IPS-NIHi11 (cell line): ENCODE measurements at places on chromosomes 3 and 15.
A peak's percentile ranks its signal among the peaks of the same experiment; 100 is the strongest.

- peak; percentile 54 for DNase-seq
Observed at GRCh38 chr3:123552095-123552714, 32.6 kb downstream of the HACD2 start.

- DNase-seq, result peak; percentile 74
Observed at GRCh38 chr3:187318819-187319616, 27.5 kb upstream of the MASP1 start.

GRCh38 chr15:101323793-101324523, 28.9 kb upstream of the SNRPA1 start:
- no peak for DNase-seq

GRCh38 chr15:75328493-75329314, 7.2 kb upstream of the COMMD4 start:
- no peak for DNase-seq

DNA sequence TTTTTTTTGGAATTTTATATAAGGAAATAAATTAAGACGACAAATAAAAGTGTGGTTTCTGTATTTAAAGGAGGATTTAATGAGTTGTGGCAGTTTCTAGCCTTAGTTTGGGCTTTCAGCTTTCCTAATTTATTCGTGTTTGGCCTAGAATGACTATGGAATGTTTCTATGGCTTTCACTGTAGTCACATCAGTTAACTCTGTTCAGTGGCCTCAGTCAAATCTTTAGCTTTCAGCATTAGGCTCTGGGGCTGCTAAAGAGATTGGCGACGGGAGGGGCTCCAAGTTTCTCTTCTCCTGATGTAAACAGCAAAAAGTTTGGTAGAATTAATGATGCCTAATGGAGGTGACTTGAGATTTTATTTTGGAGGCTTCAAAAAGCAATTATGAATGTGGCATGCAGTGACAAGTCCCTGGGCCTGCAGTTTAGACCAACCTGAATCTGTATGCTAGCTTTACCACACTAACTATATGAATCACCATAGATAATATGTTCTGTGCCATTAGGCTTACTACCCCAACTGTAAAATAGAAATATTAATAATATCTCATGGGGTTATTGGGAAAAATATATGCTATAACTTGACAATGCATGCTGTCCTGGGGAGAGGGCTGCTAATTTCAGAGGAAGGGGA, 47.1 kb upstream of the ADGRG7 start:
- DNase-seq, result peak; percentile 21

- no peak for DNase-seq
Observed at GRCh38 chr15:100141311-100142001, 200.3 kb downstream of the ADAMTS17 start.

GRCh38 chr15:99955181-99955525, 221.9 kb upstream of the LYSMD4 start:
- DNase-seq, result peak; percentile 2

GRCh38 chr3:71206305-71207165, 377.0 kb downstream of the FOXP1 start:
- no peak for DNase-seq

DNA sequence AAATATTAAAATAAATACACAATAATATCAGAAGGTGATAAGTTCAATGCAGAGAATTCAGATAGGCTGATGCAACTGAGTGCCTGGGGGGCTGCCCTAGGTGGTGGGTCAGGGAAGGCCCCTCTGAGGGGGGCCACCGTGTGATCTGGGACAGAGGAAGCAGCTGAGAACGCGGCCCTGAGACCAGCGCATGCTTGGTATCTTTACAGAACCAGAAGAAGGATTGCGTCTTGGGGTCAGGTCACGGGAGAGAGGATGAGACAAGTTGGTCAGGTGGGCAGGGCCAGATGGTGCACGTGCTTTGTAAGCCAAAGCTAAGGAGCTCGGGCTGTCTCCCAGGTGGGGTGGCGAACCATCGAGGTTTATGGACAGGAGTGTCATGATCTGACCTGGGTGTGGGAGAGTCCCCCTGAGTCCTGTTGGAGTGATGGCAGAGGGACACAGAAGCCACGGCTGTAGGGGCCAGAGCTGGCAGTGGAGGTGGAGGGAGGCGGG, 121.2 kb downstream of the ETFA start:
- no peak for DNase-seq

- DNase-seq, result peak; percentile 34
Observed at GRCh38 chr15:86077070-86077469, 2.6 kb upstream of the AGBL1 start.

DNA sequence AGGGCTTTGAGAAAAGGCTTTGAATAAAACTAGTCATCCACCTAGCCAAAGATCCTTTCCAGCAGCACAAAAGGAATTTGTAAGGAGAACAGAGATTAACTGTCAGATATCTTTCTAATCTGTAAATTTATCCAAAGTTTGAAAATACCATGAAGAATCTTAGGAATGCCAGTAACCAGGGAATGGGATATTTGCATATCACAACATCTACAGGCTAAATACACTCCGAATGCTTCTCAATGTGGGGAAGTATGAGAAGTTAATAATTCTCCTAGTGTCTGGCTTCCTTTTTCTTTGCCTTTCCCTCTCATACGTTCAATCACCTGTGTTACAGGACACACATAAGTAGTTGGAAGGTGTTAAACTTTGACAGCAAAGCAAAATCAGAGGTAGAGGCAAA, 7.8 kb downstream of the ANAPC13 start:
- no peak for DNase-seq

DNA sequence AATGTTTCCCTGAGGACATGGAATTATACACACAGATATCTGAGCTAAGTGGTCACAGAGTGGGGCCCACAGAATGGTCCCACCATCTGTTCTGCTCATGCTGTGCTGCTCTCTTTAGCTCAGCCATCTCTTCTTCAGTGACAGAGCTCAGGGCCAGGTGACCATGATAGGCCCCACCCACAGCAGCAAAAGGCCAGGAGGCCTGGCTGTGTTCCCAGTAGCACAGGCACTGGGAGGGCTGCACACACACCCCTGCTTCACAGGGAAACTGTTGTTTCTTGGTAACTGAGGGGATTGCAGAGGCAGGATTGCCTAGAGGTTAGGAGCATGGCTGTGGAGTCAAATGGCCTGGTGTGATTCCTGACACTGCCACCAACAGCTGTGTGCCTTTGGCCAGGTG, 4.8 kb upstream of the FBXW12 start:
- DNase-seq, result peak; percentile 49

- DNase-seq, result no peak
Observed at GRCh38 chr3:21621181-21621651, 129.8 kb downstream of the ZNF385D start.

GRCh38 chr3:185253645-185254410, at the start of gene EHHADH:
Gene EHHADH, minus strand, starts transcription at chr3:185254049. Its CDS starts 27 bp downstream, at chr3:185254022.
- peak; percentile 78 for DNase-seq

- no peak for DNase-seq
Observed at GRCh38 chr3:173586166-173586565, 188.6 kb downstream of the NLGN1 start.

GRCh38 chr3:42670051-42670576, 15.2 kb upstream of the KLHL40 start:
- DNase-seq, result no peak

DNA sequence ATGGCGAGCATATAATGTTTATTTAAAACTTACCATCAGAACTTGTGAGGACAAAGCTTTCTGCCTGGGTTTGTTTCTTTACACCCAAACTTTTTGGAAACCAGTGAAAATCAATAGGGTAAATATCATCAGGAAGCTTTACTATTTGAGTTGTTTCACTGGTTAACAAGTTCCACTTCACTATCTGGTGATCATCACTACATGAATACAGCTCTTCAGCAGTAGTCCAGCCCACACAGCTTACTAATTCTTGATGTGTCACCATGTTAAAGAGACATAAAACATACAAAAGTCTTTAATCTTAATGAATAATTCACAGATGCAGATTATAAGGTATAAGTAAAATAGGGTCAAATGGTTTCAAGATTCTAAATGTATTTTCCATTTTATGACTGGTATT, 17.6 kb downstream of the IFT80 start:
- no peak for DNase-seq

DNA sequence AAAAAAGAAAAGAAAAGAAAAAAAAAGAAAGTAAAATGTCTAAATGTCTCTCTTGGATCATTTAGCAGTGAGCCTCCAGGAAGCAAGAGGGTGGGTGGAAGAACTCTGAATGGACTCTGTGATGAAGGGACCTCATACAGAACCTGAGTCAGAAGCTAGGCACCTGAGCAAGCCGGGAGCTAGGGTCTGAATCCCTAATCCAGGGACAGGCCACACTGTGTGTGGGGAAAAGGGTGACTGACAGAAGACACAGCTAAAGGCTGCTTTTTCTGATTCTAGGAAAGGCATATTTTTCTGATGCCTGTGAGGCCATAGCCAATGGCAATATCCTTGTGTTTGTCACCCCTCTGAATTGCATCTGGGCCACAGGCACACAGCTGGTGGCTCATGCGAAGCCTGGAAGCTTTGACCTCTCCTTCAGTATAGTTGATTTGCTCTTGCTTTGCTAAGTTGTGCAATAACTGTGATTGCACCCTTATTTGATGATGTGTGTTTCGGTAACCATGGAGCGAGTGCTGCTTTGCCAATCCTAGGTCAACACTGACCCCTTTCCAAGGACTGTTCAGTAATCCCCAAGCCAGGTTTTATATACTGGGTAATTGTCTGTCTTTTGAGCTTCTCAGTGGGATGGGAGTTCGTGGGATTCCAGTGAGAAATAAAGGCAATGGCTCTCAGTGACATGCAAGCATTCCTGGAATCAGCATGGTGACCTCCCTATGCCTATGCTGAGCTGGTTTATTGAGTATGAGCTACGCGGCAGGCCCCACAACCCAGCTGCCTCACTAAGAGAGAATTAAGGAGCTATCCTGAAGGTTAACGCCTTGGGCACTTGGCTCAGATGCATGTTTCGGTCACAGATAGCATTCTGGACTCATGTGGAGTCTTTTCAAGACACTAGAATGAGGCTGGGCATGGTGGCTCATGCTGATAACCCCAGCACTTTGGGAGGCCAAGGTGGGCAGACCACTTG, 49.0 kb upstream of the OSBPL11 start:
- no peak for DNase-seq

GRCh38 chr15:100502651-100503050, 26.1 kb downstream of the CERS3 start:
- no peak for DNase-seq
